WTC11 (cell line): ENCODE measurements at places on chromosomes 2 and 18.

DNA sequence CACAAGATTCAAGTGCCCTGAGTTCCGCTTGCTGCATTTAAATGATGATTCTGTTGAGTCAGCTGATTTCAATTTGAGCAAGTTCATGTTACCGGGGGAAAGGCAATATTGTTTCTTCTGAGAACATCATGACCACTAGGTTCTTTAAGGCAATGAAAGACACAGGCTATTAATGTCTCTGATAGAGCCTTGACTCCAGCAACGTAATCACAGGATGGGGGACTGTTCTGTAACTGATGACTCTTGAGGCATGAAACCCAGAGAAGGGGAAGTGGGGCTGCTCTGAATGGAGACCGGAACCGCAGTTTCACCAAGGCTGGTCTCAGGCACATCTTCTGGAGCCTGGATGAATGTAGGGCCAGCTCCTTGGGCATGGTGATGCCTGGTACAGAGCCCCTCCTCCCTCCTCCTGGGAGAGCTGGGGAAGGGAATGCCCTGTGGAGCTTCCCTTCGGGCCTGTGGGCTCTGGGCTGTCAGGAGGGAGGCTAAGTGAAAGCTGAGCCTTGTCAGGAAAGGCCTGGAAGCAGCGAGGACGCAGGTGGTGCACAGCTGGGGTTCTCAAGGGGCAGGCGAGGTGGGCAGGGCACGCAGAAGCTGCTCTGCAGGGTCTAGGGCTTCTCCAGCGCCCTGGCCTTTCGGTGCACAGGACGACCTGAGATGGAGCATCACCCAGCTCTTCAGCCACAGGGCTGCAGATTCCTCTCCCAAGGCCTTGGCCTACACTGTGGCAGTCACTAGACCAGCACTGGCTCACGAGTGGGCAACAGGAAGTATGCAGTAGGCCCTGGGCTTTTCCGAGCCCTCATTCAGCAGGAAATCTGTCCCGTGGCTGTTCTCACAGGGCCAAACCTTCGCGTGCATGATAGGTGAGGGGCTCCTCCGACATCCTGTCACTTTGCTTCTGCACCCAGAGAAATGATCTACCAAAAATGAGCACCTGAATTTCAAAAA lies 36.6 kb upstream of the PRLH start:
- no peak for DNase-seq

GRCh38 chr2:17416884-17417391 lies 101.3 kb downstream of the RAD51AP2 start:
- DNase-seq = no peak

- no peak for DNase-seq
These were observed 3.9 kb upstream of the WDSUB1 start for GRCh38 chr2:159290289-159290907.

GRCh38 chr2:156672556-156673332 lies 236.6 kb downstream of the GPD2 start:
- no peak for DNase-seq

DNA sequence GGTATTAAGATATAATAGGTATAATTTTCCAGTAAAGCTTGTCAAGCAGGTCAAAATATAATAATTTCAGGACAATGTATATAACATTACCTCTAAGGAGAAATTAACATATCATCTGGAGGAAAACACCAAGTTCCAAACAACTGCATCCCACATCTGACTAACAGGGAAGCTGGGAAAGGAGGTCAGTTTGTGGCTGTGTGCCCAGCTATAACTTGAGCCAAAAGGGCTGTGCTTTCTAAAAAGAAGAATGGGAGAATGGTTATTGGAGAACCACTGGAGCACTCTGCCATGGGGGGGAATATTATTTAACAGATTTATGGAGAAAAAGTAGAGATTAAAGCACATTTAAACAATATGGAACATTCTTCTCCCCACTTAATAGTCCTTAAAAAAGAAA lies 390.6 kb upstream of the PKDCC start:
- DNase-seq = no peak

DNA sequence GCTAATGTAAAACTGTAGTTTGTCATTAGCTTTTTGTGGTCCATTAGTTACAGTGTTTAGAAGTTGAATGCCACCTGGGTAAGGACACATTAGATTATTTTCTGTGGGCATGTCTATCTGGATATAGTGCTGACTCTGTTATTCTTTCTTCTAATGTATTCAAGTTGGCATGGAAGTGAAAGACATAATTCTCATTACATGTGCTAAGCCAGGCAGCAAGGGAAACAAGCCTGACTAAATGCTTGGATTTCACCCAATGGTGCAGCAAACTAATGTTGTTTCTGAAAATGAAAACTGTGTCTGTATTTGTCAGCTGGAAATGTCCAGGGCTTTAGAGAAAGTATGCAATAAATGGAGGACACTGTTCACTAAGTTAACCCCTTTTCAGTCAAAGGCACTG lies 100.7 kb downstream of the NUP35 start:
- DNase-seq = no peak

DNA sequence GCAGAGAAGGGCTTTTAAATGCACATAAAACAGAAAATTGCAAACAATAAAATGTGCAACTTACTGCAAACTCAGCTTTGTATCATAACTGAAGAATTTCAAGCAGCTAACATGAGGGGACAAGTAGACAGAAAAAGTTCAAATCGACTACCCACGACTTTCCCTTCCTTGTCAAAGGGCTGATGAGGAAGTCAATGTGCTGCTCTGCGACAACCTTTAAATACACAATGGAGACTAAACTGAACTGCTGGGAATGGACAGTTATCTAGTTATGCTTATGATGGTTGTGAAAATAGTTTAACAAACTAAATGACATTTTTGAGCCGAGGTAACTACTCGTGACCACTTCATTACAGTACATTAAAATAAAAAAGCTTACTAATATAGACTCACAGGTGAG lies 84.1 kb downstream of the INO80D start:
- DNase-seq = no peak

DNA sequence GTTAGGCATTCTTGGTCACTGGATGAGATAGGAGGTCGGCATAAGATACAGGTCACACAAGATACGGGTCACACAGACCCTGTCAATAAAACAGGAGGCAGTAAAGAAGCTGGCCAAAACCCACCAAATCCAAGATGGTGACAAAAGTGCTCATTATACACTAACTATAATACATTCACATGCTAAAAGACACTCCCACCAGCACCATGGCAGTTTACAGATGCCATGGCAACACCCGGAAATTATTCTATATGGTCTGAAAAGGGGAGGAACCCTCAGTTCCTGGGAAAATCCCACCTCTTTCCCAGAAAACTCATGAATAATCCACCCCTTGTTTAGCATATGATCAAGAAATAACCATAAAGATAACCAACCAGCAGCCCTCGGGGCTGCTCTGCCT lies 56.0 kb upstream of the PTPRM start:
- DNase-seq = no peak

- DNase-seq = no peak
These were observed 28.5 kb downstream of the GALNT14 start for GRCh38 chr2:31109633-31110192.

- DNase-seq = no peak
These were observed 132.9 kb downstream of the MYO5B start for GRCh38 chr18:50061876-50062517.
